ENCODE measurements at places on chromosomes 7 and 10.

- DNase-seq, result no peak
Measured at GRCh38 chr10:75512203-75512933, 80.9 kb downstream of the LRMDA start.

- DNase-seq, result peak; percentile 5
Measured at GRCh38 chr7:93828260-93828659, 62.3 kb downstream of the TFPI2 start.

GRCh38 chr10:103659674-103660363, 166.3 kb downstream of the NEURL1 start:
- DNase-seq, result peak; percentile 88

- DNase-seq, result no peak
Measured at GRCh38 chr10:34049887-34050286, 715.4 kb upstream of the NRP1 start.

DNA sequence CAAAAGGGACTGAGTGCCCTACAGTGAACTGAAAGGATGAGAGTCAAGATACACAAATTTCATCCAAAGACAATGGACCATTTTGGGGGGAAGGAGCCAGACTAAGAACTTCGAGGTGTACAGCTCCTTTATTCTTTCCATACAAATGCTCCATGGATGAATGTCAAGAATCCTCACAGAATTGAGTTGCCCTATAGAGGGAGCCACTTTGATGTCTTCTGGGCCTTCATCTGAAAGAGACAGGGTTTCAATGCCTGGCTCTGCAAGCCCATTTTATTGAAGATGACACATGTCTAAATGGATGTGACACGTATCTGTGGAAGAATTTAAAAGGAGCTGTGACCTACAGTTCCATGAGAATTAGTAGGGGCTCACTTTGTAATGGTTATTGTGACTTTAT, 32.0 kb upstream of the NRG3 start:
- DNase-seq, result no peak

DNA sequence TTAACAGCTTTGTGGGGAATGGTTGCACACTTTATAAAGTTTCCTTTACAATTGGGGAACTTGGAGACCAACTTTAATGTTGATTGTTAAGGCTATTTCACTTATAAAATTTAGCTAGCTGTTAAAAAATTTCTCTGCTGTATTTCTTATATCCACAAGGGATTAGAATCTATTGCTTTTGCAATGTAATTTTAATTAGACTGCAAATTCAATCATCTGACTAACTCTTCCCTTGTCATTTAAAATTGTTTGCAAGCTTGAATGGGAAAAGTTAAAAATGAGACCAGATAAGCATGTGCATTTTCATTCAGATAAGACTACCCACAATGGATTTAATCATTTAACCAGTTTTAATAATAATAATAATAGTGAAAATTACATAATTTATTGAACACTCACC, 213.2 kb downstream of the BICC1 start:
- no peak for DNase-seq

GRCh38 chr10:107859065-107859464, 694.6 kb upstream of the SORCS1 start:
- no peak for DNase-seq

- DNase-seq, result no peak
Measured at GRCh38 chr7:45140827-45141226, 16.8 kb upstream of the RAMP3 start.

- DNase-seq, result peak; percentile 61
Measured at GRCh38 chr10:8048281-8049008, 6.0 kb upstream of the GATA3 start.

GRCh38 chr7:2282185-2282751, 32.0 kb downstream of the SNX8 start:
- no peak for DNase-seq

GRCh38 chr10:7534480-7534852, 123.6 kb upstream of the SFMBT2 start:
- DNase-seq, result no peak

- DNase-seq, result no peak
Measured at GRCh38 chr10:78817361-78817760, 251.4 kb upstream of the ZMIZ1 start.

DNA sequence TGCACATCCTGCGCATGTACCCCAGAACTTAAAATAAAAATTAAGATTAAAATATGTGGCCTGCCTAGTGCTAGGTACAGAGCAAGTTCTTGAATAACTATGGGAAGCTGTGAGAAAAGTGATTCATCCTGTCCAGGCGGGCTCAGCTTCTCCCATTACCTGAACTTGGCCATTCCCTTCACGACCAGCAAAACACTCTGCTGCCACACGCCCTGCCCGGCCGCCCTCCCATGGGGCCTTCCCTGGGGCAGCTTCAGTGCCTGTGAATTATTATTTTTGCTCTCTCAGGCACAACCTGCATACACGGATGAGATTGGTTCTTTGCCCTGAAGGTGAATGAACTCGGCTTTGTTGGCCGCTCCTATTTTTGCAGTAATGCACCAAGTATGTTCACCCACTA, 209.2 kb upstream of the SHH start:
- DNase-seq, result no peak

GRCh38 chr7:54687462-54688212, 71.4 kb downstream of the SEC61G start:
- DNase-seq, result no peak

DNA sequence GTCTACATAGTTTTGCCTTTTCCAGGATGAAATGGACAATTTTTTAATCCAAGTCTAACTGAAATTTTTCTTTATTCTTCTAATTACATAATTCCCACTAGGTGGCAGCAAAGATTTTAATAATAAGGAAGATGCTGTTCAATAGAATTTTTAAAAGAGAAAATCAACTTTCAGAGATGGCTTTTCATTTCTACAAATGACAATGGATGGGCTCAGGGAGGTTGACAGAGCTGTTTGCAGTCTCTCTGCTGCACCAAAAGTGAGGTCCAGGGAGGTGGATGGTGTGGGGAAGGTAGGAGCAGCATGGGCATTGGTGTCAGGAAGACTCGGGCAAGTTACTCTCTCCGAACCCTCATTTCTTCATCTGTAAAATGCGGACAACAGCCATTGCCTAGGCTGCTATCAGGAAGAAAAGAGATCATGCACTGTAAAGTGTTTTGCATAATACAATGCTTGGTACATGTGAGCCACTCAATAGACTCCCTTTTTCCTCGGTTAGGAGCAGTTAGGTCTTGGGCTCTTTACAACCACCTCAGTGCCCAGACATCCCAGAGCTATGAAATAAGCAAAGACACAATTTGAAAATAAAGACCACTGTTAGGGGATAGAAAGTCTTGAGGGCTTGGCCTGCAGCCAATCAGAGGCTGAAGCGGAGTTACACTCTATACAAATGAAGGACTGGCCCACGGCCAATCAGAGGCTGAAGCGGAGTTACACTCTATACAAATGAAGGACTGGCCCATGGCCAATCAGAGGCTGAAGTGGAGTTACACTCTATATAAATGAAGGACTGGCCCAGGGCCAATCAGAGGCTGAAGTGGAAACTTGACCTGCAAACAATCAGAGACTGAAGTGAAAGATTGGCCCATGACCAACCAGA, 107.1 kb downstream of the ABLIM1 start:
- DNase-seq, result peak; percentile 24

- no peak for DNase-seq
Measured at GRCh38 chr7:143499246-143499645, 21.6 kb downstream of the TAS2R41 start.

DNA sequence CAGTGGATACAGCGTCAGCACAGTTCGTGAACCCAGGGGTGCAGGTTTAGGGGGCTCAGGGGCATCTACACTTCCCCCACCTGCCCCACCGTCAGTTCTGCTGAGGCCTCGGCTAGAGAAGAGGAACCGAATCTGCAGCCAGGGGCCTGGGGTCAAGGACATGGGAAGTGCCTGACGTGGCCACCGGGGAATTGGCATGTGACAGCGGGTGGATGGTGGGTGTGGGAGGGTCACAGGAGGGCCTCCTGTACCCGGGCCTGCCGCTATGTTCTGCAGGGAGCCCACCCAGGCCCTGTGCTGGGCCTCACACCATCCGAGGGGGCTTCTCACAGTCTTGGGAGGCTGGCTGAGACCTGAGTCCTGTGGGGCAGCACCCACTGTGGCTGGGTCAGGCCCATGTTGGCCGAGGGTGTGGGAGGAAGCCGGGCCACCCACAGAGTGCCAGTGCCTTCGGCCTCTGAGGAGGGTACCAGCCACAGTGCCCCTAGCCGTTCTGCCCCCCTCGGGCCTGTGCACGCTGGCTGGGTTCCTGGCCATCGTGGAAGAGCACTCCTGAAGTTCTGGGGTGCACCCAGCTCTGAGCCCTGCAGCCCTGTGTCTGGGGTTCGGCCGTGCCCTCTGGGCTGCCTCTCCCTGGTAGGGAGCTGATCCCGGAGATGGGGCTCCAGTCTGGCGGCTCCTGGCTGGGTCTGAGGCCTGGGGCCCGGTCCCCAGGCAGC, 5.9 kb downstream of the TTYH3 start:
- DNase-seq, result peak; percentile 69

- no peak for DNase-seq
Measured at GRCh38 chr7:5348134-5349004, 65.6 kb downstream of the SLC29A4 start.

DNA sequence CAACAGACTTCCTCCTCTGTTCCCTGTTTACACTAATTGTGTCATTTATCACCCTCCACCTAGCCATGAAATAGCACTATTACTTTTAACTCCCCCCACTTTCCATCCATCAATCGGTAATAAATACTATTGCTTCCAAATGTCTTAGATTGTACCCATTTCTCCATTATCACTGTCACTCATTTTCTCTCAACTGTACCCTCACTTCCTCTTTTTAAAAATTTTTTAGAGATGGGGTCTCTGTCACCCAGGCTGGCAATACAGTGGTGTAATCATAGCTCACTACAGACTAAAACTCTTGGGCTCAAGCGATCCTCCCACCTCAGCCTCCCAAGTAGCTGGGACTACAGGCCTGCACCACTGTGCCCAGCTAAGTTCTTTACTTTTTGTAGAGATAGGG, 123.5 kb upstream of the EGR2 start:
- no peak for DNase-seq

DNA sequence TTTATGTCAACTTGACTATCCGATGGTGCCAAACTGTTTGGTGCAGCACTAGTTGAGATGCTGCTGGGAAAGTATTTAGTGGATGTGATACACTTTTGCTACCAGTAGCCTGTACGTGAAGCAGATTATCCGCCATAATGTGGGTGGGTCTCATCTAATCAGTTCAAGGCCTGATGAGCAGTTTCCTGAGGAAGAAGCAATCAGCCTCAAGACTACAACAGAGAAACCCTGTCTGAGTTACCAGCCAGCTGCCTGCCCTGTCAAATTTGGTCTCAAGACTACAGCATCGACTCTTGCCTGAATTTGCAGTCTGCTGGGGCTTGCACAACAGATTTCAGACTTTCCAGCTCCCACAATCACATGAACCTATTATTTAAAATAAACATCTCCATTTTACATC, 10.9 kb upstream of the RBP3 start:
- DNase-seq, result no peak

GRCh38 chr10:131061216-131061615, 250.3 kb downstream of the TCERG1L start:
- DNase-seq, result no peak

GRCh38 chr10:81367132-81367531, 507.9 kb upstream of the NRG3 start:
- no peak for DNase-seq

- DNase-seq, result no peak
Measured at GRCh38 chr10:4686644-4686996, 139.4 kb upstream of the AKR1E2 start.

DNA sequence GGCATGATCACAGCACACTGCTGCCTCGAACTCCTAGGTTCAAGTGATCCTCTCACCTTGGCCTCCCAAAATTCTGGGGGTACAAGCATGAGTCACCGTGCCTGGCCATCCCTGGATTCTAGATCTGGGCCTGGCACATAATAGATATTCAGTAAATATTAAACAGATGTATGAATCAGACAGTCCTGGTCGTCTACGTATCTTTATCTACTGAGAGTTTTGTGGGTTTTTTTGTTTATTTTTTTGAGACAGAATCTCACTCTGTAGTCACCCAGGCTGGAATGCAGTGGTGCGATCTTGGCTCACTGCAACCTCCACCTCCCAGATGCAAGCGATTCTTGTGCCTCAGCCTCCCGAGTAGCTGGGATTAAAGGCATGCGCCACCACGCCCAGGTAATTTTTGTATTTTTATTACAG, 24.3 kb upstream of the ITGB1 start:
- no peak for DNase-seq

DNA sequence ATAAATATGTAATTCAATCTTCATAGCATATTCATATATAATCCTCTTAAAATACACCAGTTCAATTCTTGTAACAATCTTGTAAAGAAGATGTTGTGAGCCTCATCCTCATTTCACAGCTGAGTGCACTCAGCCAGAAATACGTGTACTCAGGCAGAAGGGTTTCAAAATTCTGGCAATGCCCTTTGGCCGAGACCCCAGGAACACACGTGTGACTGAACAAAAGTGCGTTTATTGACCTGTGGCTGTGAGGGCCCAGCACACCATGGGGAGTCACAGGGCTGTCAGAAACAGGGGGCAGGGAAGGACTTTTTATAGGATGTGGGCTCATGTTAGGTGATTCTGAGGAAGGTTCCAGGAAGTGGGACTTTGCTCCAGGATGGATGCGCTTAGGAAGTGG, 21.5 kb downstream of the GIMAP8 start:
- DNase-seq, result no peak

DNA sequence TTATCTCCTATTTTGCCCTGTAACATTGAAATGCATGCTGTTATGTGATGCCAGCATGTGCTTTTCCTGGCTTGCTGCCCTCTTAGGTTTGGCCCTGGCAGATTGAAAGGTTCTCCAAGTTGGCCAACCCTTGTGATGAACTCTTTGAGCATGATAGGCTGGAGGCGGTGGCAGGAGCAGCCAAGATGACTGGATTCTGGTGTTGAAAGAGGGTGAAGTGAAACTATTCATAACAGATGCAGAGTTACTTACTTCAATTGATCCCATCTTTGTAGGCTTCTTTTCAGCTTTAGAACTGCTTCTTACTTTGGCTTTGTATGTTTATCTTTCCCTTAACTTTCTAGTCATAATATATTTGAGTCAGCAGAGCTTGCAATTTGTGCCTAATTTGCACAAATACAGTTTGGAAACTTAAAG, 57.6 kb downstream of the BICC1 start:
- no peak for DNase-seq

DNA sequence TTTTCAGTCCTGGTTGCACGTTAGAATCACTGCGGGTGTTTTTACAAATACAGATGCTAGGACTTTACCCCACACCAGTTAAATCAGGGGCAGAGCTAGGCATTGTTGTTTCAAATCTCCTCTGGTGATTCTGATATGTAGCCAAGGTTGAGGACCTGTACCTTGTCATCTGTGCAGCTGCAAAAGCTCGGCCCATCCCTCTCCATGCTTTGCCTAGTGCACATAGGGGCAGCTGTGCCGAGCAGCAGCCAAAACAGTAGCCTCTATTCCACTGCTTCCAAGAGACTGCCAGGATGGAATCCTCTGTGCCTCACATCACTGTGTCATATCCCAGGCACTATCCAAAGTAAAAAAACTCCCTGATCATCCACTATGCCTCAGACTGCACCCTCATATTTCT, 181.3 kb downstream of the CDK14 start:
- no peak for DNase-seq

- DNase-seq, result no peak
Measured at GRCh38 chr10:52212802-52213201, 101.3 kb upstream of the DKK1 start.

- DNase-seq, result no peak
Measured at GRCh38 chr7:4227105-4228010, 454.7 kb upstream of the FOXK1 start.
